WTC11 (cell line): ENCODE measurements at places on chromosomes 16 and 17.

GRCh38 chr16:56871172-56871593 lies 6.2 kb downstream of the SLC12A3 start:
- no peak for DNase-seq

DNA sequence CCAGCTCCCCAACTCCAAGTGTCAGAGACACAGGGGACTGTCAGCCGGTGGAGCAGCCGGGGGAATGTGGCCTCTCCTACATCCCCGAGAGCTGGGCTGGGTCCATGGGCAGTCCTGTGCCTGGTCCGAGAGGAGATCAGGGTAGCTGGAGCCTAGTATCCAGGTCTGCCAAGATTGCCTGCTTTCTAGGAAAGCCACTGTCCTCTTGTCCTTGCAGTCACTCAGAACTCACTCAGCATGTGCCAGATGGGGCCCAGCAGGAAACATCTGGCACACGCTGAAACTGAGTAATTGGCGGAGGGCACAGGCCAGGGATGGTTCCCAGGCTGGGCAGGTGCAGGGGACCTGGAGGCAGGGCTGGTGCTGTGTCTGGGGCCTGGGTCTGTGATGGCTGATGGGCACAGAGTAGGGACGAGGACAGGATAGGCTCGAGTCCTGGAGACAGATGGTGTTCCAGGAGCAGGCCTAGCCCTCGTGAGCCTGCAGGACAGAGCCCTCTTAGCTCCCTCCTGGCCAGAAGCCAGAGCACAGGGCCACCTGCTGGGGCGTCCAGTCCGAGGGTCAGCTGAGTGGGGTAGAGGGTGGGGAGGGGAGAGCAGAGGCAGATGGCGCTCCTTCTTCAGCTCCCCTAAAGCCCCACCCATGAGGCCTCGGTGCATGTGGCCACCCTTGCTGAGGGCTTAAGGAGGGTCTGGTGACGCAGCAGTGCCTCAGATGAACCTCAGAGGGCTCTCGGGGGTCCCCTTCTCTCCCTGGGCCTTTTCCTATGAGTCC lies 31.1 kb downstream of the ADCY7 start:
- DNase-seq = no peak

DNA sequence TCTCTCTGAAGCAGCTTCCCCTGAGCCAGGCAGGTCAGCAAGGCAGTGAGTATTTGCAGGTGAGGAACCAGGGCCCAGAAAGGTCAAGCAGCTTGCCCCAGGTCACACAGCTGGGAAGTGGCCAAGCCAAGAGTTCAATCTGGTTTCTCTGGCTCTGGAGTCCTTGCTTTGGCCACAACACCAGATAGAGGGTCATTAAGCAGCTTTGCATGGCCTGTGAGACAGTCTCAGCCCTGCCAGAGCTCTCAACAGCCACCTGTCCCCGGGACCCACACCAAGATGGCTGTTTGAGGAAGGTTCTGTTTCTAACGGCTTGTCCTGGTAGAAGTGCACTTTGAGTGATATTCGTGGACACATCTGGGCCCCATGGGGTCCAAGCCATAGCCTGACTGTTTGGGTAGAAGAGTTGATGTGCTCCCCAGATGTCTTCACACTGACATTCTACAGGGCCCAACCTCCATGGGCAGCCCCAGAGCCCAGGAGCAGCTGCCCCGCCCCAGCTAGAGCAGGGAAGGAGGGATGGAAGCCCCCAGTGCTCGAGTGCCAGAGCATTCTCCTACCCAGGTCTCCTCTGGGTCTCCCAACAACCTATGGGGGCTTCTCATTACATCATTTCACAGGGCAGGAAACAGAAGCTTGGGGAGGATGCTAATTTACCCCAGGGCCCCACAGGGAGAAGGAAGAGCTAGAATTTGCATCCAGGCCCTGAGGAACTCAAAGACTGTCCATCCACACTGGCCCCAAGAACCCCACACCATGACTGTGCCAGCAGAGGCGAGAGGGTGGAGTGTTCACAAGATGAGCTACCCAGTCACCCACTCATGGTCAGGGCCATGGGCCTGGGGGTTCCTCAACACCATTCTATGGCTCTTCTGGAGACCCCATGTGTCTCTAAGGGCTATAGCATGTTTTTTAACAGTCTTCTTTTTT lies 107.3 kb upstream of the CDH5 start:
- no peak for DNase-seq

- no peak for DNase-seq
Measured at GRCh38 chr17:78290721-78291120, 59.3 kb downstream of the TMEM235 start.

DNA sequence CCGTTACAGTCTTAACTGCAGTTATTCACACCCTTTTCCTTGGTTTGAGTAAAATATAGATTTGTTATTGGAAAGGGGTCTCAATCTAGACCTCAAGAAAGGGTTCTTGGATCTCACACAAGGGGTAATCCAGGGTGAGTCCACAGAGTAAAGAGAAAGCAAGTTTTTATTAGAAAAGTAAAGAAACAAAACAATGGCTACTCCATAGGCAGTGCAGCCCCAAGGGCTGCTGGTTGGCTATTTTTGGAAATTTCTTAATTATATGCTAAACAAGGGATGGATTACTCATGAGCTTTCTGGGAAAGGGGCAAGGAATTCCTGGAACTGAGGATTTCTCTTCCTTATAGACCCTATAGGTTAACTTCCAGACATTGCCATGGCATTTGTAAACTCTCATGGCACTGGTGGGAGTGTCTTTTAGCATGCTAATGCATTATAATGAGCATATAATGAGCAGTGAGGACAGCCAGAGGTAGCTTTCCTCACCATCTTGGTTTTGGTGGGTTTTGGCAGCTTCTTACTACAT lies 24.5 kb upstream of the MILR1 start:
- no peak for DNase-seq

GRCh38 chr16:70151941-70152509 lies 21.6 kb upstream of the CLEC18C start:
- no peak for DNase-seq

GRCh38 chr17:82973456-82974135 lies 105.8 kb upstream of the METRNL start:
- DNase-seq = no peak
